ENCODE measurements at places on chromosomes 7 and 10.

GRCh38 chr7:141072548-141073172, 1.2 kb upstream of the TMEM178B start:
- no peak for DNase-seq

- DNase-seq, result no peak
These were observed 51.6 kb upstream of the AQP1 start for GRCh38 chr7:30859940-30860496.

GRCh38 chr7:94054130-94054529, 50.0 kb upstream of the BET1 start:
- no peak for DNase-seq

DNA sequence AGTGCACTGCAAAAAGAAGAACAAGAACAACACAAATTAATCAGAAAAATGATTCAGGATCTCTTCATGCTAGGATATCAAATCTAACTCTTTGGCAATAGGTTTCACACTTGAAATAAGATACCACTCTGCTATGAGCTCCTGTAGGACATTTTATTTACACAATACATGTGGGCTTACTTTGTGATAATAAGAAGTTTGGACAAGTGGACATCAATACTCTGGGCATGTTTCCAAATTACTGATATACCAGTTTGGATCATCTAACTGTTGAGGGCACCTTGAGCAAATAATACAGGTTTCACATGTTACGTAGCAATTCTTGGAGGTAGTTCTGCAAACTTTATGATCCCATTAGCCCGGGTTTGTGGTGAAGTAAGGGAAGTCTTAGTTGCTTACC, 59.8 kb downstream of the CPVL start:
- no peak for DNase-seq

GRCh38 chr10:92697663-92698511, 8.1 kb downstream of the HHEX start:
- DNase-seq, result no peak

Data from trophoblast cell (in vitro differentiated cells and primary cell).